Occipital lobe (tissue), 3 donors: ENCODE measurements at places on chromosomes 13 and 19.

GRCh38 chr19:1266129-1266915 is 2.8 kb upstream of the CIRBP start:
- peak; percentile 64 for DNase-seq

DNA sequence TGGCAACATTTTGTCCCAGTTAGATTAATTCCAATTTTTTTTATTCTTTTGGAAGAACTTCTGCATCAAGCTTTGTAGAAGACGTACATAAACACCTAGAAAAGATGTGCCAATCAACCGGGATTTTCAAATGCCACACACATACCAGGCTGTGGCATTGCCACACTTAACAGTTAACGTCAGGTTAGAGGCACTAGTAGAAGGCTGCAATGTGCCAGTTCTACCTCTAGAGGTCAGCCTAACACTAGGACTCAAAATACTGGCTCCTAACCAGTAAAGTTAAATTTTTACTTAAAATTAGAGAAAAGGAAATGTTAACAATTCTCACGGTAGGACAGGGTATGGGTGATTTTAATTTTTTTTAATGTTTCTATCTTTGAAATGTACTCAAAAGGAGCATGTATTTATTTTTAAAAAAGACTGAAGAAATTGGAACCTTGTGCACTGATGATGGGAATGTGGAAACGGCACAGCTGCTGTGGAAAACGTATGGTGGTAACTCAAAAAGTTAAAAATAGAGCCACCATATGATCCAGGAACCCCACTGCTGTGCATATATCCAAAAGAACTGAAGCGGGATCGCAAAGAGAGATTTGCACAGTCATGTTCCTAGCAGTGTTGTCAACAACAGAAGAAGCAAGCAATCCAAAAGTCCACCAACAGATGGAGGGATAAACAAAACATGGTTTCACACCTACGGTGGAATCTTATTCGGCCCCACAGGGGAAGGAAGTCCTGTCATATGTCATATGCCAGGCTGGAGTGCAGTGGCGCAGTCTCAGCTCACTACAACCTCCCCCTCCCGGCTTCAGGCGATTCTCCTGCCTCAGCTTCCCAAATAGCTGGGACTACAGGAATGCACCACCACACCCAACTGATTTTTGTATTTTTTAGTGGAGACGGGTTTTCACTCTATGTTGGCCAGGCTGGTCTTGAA is 30.3 kb downstream of the CRYL1 start:
- peak; percentile 56 for DNase-seq

DNA sequence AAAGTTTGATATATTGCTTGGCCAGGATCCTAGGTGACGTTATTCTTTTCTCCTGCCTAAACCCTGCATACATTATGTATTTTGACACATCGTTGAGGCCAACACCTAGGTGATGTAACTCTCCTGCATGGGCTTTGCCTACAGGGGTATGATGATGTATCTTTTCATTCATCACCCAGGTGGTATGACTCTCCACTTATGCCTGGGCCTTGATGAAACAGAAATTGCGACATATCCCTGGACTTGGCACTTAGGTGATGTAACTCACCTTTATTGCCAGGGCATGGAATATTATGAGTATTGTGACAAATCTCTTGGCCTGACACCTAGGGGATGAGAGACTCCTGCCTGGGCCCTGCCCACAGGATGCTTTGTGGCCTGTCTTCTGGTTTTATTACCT is 18.5 kb upstream of the ZNF681 start:
- no peak for DNase-seq

DNA sequence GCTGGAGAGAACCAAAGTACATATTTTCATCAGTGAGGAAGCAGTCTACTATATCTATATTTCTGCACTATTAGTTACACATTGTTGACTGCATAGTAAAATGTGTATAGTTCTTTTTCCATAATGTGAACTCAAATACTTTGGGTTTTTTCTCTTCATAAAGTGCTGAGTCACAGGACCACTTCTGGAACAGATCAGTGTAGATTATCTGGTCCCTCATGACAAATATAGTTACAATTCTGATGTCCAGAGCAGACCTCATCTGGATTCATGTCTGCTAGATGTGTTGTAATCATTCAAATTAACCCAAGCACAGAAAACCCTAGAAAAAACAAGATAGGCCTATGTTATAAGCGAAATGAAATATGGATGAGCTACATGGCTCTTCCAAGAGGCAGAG is 171.4 kb downstream of the SUCLA2 start:
- no peak for DNase-seq

DNA sequence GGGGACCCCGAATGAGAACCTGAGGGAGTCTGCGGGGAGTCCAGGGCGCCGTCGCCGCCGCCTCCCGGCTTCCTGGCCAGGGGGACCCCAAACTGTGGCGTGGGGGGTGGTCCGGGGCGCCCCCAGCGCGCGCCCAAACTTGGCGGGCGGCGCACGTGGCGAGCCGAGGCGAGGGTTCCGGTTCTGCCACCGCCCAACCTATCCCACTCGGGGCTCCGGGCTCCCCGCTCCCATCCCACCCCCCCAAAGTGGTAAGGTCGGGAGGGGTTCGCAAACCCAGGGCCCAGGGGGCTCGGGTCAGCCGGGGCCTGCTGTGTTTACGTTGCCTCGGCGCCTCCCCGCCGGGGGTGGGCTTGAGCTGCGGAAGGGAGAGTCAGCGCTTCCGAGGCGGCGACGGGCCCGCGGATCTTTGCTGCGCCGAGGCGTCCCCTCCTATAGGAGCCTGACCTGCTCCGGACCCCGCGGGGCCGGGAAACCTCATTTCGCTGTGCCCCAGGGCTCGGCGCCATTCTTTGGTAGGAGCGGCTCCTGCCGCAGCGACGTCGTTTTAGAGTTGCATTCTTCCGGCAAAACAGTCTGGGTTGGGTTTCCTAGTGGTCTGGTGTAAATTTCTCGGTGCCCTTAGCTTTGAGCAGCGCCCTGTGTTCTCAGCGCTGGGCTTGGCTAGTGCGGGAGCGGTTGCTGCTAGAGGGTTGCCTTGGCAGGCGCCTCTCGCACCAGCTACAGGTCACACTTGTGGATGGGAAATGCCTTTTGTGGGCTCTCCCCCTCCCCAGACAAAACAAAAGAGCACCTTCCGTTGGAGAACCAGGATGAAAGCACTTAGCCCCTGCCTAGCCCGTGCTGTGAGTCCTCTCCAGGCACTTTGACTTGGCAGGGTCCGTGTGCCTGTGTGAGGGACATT is 1.2 kb downstream of the DAZAP1 start:
- DNase-seq, result no peak

- no peak for DNase-seq
These were observed 675 bp upstream of the PGPEP1 start for GRCh38 chr19:18339723-18340122.

- no peak for DNase-seq
These were observed 45.9 kb downstream of the SUGP2 start for GRCh38 chr19:18987456-18987855.

DNA sequence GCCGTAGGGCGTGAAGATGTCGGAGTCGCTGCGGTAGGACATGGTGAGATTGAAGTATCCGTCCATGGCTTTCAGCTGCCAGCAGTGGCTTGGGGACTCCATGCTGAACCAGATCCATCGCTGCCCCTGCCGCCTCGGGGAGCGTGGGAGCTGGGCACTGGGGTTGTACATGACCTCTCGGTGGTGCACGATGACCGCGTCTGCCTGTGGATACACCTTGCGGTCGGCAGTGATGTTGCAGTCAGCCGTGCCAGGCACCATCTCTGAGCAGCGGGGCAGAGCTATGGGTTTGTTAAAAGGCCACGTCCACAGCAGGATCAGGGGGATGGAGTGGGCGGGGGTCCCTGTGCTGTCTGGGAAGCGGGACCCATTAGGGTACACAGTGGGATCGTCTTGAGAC is 7.4 kb downstream of the FUT6 start:
- DNase-seq, result no peak

GRCh38 chr19:28290963-28291657 is 921.8 kb downstream of the UQCRFS1 start:
- DNase-seq, result no peak

DNA sequence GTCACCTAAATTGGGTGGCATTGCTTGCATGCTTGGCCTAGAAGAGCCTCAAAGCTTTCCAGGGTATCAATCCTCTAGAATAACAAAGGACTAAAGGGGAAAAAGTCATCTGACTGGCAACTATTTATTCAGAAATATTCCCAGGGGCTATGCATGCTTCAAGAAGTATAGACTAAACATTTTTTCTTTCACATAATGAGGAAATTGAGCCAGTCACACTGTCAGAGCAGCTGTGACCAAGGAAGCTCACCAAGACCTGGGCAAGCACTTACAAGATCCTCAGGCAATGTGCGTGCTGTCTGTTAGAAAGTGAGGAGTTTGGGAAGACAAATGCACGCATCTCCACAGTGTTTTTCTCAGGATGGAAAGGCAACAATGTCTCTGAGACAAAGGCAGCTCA is 747.2 kb downstream of the DIAPH3 start:
- DNase-seq, result no peak

DNA sequence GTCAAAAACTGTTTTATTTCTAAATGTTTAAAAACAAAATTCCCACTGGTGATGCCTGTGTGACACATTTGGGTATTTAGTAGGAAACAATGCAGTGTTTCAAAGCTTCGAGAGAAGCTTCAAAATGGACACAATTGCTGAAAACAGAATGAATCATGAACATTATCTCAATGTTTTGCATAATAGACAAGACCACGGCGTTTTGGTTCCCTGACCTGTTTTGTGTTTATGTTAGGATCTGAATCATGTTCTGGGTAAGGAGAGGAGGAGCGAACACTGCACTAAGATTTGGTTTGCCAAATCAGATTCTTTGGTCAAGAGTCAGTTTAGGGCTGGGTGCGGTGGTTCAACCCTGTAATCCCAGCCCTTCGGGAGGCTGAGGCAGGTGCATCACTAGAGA is 42.2 kb downstream of the IFT88 start:
- DNase-seq, result no peak

GRCh38 chr13:38308736-38309135 is 40.9 kb upstream of the UFM1 start:
- no peak for DNase-seq

DNA sequence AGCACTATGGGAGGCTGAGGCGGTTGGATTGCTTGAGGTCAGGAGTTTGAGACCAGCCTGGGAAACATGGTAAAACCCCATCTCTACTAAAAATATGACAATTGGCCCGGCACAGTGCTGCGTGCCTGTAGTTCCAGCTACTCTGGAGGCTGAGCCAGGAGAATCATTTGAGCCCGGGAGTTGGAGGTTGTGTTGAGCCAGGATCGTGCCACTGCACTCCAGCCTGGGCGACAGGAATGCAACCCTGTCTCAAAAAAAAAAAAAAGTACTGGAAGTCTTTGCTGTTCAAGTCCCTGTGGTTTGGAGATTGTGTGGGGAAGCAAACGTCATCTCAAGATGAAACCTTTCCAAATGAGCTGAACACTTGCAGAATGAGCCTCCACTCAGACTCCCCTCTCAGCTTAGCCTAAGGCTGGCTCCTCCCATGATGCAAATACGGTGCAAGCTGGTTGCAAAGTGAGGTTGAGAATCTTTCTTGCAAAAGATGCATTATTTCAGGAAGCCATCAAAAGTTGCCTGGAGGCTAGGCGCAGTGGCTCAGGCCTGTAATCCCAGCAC is 46.2 kb downstream of the MYO9B start:
- no peak for DNase-seq

DNA sequence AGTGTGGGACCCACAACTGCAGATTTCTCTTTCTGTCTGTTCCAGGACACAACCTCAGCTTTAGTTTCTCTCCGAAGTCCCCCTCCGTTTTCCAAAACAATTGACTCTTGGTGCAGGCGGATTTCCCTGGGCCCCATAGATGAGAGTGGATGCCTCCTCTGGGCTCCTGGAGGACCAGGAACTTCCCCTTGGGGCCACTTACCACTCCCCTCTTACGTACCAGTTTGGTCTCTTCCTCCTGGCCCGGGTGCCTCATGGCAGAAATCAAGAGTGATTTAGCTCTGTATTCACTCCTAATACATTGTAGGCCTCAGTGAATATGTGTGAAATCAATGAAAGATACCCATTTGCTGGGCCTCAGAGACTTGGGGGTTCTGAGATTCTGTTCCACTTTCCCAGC is 34.4 kb downstream of the PPP2R1A start:
- no peak for DNase-seq

DNA sequence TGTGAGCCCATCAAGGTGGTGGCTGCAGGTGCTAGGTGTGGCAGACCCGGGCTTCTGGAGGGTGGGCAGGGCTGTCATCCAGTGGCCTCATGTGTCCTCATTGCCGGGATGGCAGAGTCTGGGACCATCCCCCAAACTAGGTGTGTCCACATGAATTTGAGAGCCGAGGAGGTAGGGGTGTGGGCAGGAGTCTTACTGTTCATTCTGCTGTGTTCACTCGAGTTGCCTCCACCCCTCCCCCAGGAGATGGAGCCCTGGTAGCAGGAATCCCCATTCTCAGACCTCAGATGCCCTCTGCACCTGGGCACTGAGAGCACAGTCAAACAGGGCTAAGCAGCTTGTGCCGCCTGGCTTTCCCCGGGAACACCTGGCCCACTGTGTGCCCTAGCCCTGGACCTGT is 22.4 kb downstream of the NAXD start:
- no peak for DNase-seq

GRCh38 chr13:85549819-85550218 is 249.4 kb downstream of the SLITRK6 start:
- DNase-seq, result no peak

GRCh38 chr19:35296644-35297514 is 4.9 kb downstream of the MAG start:
- no peak for DNase-seq

- DNase-seq, result no peak
These were observed 155.3 kb upstream of the ZNF507 start for GRCh38 chr19:32189956-32190706.

- DNase-seq, result no peak
These were observed 49.0 kb downstream of the ARHGEF18 start for GRCh38 chr19:7397687-7398086.

DNA sequence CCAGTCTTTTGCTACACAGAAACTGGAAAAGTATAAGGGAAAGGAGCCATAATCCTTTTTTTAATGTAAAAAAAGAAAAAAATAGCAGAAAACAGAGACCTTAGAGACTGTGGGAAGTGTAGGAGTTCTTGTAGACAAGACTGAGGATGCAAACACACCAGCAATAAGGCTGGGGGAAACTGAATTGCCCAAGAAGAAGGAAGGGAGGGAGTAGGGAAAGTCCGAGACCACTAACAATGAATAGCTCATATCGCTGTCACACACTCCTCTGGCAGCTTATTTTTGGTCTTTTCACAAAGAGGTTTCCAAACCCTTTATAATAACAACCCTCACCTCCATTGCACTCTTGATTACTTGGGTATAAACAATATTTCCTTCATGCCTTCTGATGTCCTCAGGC is 952.0 kb downstream of the SLITRK5 start:
- no peak for DNase-seq

GRCh38 chr19:32372726-32373517 is 27.5 kb downstream of the ZNF507 start:
- DNase-seq, result no peak
